Left kidney (tissue), 8 donors: ENCODE measurements at places on chromosomes 4 and X.

GRCh38 chr4:107497054-107497453 lies 223.0 kb downstream of the PAPSS1 start:
- no peak for DNase-seq

DNA sequence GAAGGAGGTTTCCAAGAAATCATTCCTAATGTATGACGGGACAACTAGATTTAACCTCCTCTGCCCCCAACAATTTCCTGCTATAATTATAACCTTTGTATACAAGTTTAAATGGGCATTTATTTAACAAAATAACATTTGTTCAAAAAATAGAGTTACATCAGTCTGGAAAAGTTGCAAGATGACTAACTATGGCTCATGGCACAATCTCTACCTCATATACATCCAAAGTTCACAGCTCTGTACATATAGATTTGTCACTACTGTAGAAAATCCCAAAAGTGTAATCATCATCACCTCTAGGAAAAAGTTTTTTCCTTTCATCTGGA lies 3.8 kb upstream of the RPS6KA3 start:
- DNase-seq: no peak

DNA sequence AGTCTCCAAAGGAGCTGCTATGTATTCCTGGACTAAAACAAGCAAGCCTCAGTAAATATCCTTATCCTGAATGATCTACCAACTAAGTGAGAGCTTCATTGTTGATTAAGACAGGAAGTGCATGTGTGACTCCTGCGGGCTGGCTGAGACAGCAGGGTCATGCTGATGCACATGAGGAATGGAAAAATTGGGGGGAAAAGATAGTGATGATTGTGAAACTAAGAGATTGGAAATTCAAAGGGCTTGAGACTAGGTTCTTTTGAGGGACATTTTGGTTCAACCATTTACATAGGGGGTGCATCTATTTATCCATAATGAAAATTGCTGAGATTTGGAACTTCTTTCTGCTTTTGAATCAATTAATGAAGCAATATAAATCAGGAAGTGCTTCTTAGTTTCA lies 61.1 kb upstream of the C1QTNF7 start:
- DNase-seq: no peak

DNA sequence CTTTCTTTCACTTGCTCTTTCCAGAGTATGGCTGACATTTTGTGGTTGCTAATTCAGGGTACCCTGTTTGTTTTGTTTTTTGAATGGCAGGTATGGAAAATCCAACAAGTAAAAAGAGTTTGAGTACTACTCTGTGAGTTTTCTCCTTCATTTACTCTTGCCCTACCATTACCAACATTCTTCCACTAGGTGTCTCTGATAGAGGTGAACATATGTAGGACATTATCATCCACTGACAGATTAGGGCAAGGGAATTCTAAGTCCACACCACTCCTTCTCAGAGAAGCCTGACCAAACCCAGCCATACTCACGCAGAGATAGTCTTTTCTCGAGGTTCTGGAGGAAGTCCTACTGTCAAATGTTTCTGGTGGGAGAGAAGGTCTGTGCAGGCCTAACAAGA lies 36.7 kb upstream of the HDAC8 start:
- no peak for DNase-seq

GRCh38 chr4:151649479-151649878 lies 111.3 kb downstream of the GATB start:
- no peak for DNase-seq

- no peak for DNase-seq
These were observed 332.7 kb downstream of the RAPGEF2 start for GRCh38 chr4:159435561-159436023.

- DNase-seq: peak; percentile 3
These were observed 151.8 kb downstream of the CCNG2 start for GRCh38 chr4:77308843-77309242.

DNA sequence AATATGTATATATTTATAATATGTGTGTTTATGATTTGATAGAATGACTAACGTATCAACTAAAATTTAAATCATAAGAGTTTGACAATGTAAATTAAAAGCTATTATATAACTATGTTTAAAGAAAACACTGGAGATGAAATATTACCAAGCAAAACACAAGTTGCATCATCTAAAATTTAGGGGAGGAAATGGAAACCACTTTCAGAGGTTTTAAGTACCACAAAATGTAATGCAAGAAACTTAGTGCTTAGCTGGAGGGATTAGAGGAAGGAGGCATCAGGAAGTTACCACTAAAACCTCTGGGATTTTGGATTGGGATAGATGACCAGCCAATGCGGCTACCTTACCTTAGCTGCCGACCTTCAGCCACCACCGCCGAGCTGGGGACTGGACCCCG lies 1192.1 kb upstream of the PRKX start:
- DNase-seq: no peak

DNA sequence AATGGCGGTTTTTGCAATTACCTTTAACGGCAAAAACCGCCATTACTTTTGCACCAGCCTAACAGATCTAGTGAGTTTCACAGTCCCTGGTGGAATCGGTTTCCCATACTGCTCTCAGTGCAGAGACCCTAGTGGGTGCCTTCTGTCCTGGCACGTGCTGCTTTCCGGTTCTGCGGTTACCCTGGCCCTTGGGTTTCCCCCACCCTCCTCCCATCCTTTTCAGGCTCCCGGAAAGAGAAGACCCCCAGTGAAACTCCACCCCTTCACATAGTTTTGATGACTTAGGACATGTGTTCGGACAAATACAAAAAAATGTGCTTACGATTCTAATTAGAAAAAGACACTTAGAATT lies 36.9 kb downstream of the NLGN3 start:
- no peak for DNase-seq

DNA sequence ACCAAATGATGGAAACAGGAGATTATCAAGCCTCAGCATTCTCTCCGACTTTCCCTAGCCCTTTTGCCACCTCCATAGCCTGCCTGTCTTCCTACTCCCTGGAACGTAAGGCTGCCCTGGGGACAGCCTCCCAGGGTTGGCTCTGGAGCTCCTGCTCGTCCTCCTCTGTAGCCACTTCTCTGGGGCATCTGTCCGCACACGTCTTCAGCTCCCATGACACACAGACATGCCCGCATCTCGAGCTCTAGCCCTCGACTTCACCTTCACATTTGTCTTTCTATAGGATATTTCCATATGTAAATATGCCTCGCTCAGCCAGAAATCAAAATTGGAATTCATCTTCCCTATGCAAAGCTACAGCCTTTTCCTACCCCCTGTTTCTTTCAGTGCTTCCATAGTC lies 67.7 kb downstream of the TSC22D3 start:
- no peak for DNase-seq

GRCh38 chr4:141771889-141772830 lies 135.8 kb downstream of the IL15 start:
- DNase-seq: no peak

GRCh38 chrX:135981668-135982067 lies 3.6 kb upstream of the SLC9A6 start:
- no peak for DNase-seq

DNA sequence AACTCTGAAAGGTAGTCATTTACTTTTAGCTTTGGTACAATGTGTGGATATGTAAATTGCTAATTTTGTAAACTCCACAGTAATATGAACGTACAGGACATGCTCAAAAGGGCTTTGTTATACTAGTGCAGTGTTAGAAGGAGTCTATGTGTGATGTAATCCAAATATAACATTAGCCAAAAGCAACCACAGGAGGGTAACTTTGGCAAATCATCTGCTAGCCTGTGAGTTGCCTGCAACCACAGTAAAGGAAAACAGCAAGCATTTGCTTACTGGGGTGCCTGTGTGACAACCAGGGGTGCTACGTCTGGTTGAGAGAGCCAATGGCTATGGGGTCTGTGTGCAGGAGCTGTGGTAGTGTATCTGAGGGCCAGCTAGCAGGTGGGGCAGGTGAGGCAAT lies 245.8 kb downstream of the ADAMTS3 start:
- no peak for DNase-seq

DNA sequence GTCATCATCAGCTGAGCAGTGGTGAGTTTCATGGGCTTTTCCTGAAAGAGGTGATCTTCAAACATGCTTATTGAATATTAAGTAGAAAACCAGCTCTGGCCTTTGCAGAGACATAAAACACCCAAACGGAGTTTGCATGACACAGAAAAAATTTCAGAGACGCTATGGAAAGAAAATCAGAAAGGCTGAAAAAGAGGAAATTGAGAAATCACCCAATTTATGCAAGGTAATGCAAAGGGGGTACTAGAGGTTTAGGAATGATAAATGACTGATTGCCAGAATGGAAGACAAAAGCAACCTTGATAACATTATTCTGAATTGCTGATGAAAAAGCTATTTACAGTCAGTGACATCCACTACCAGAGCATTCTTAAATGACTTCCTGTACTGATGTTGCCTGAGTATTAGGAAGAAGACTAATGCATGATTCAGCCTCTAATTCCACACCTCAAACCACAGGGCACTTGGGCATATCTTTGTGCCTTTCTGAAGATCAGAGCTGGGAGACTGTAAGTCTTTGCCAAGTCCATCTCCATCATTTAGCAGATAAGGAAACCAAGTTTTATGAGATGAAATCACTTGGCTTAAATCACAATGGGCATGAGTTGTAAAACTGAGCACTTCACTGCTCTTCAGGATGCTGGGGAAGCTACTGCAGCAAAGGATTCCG lies 565.7 kb downstream of the PPARGC1A start:
- no peak for DNase-seq

DNA sequence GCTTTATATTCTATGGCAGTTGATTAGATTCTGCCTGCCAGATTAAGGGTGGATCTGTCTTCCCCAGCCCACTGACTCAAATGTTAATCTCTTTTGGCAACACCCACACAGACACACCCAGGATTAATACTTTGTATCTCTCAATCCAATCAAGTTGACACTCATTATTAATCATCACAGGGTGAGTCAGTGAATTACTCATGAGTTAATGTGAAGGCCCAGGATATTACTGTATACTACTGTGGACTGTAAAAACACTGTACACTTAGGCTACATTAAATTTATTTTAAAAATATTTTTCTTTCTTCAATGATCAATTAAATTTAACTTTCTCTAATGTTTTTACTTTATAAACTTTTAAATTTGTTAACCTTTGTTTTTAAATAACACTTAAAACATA lies 87.7 kb downstream of the NAP1L3 start:
- DNase-seq: no peak

DNA sequence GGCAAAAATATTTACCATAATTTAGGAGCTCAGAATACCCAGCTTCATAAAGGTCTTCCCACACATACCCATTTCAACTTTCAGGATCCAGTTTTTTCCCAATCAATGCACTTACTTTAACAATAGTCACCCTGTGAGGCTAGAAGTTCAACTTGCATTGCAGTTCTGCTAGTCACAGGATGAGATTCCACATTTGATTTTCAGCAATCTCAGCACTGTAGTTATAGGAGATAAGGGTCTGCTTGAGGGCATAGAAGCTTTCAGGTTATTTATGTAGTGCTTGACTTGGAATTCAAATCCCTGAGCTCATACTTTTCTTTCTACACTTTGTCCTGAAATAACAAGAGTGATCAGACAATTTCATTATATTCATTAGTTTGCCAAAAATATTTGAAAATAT lies 78.3 kb upstream of the IL2 start:
- DNase-seq: no peak

GRCh38 chr4:40702137-40702799 lies 47.5 kb upstream of the NSUN7 start:
- DNase-seq: no peak

GRCh38 chr4:105714932-105715331 lies 6.3 kb downstream of the GSTCD start:
- no peak for DNase-seq

DNA sequence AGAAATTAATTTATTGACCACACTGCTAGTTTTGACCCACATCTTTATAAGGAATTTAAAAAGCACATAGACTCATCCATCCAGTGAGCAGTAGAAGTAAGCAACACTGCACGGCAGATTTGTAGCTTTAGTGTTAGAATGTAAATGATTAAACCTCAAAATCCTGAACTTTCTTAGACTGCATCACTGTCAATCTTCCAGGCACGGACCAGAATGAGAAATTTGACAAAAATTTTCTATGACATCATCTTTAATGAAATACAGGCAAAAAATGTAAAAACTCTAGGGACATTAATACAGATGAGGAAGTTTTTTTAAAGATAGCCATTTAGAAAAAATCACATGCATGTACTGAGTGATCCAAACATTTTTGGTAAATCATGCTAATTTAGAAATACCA lies 29.2 kb downstream of the NLGN4X start:
- no peak for DNase-seq

- DNase-seq: no peak
These were observed 29.0 kb downstream of the HAND2 start for GRCh38 chr4:173500841-173501591.

DNA sequence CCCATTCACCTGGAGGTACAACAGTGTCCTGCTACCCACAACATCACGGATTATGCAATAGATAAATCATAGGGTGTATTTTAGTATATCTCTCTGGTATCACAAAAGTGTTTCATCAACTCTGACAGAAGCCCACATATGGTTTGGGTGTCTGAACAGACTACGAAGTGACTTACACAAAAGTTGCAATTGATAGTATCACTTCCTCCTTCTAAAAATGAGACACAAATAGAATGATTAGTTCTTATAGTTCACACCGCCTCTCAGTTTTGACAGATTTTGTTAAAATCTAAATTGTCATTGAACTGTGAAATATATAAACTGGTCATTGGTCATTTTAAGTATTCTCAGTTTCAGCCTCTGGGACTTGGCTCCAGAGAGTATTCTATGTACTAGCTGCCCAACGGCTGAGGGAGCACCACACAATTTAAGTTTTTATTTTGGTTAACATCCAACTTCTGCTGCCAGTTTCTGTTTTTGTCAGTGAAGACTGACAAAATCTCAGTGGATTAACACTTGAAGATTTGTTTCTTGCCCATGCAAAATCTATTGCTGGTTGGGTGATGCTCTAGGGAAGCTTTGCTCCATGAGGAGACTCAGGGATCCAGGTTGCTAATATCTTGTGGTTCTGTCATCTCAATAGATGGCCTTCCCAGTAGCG lies 113.8 kb upstream of the PUDP start:
- no peak for DNase-seq

DNA sequence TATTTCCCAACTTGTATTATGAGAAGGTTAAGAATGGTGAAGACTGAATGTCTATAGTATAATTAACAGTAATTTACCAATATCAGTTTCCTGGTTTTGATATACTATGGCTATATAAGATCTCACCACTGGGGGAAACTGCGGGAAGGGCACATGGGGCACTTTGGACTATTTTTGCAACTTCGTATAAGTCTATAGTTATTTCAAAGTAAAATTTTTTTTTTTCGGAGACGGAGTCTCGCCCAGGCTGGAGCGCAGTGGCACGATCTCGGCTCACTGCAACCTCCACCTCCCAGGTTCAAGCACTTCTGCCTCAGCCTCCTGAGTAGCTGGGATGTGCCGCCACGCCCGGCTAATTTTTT lies 46.1 kb downstream of the CXorf58 start:
- no peak for DNase-seq

DNA sequence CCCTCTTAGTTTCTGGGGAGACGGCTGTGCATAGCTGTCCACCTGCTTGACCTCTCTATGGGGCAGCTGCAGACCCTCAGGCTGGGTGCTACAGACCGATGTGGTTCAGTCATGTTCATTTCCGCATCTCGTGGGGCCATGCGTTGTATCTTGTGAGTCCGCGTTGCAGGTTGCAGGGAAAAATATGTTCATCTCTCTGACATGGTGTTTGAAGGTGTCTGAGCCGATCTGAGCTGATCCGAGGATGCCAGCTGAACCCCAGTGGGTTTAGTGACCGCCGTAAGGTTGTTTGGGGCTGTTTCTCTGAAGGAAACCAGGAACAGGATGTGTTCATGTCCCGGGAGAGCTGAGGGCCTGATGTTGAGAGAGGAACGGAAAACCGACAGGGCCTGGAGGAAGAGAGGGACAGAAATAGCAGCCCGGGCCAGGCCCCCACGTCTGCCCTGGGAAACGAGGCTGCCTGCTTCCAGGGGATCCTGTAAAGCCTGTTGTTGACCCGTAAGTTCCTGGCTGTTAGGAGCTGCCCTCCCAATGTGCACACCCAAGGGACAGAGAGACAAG lies 9.8 kb upstream of the P2RY8 start:
- DNase-seq: no peak
